ENCODE measurements at places on chromosomes 7 and 10. TPM values are rescaled to one million over a fixed set of nuclear protein-coding genes. Genes with fewer than 3 reads are reported as not detected.

The RAB11FIP2 gene
- polyA plus RNA-seq: 62.4 TPM

The FKBP6 gene
- 0.29 TPM for polyA plus RNA-seq

DNA sequence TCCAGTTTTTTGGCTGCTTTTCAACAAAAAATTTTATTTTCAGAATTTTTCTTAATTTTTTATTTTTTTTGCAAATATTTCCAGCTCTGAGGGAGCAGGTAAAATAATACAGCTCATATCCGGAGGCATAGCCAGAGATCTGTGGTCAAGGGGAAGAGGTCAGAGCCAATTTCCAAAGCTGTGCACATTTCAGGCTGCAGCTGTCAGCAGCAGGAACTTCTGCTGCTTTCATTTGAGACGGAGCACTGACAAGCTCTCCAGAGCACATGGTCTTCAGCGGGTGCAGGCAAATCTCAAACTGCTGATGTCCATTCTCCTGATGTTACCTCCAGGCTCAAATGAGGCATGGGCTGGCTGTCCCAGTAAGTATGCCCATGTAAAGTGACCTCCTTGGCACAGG is 31.1 kb downstream of the SLC26A4 start:
- no peak for DNase-seq

The MDFIC gene
- 28.4 TPM for polyA plus RNA-seq

The SFTPA1 gene
- not detected for polyA plus RNA-seq

- DNase-seq: no peak
Measured at GRCh38 chr7:33517191-33517590, 387.8 kb downstream of the BBS9 start.

The RARRES2 gene
- 91.8 TPM for polyA plus RNA-seq

The ACTR3C gene
- 7.4 TPM for polyA plus RNA-seq

GRCh38 chr10:4170633-4171314 is 385.8 kb upstream of the KLF6 start:
- DNase-seq: no peak

- DNase-seq: no peak
Measured at GRCh38 chr7:12327922-12328321, 75.7 kb downstream of the VWDE start.

DNA sequence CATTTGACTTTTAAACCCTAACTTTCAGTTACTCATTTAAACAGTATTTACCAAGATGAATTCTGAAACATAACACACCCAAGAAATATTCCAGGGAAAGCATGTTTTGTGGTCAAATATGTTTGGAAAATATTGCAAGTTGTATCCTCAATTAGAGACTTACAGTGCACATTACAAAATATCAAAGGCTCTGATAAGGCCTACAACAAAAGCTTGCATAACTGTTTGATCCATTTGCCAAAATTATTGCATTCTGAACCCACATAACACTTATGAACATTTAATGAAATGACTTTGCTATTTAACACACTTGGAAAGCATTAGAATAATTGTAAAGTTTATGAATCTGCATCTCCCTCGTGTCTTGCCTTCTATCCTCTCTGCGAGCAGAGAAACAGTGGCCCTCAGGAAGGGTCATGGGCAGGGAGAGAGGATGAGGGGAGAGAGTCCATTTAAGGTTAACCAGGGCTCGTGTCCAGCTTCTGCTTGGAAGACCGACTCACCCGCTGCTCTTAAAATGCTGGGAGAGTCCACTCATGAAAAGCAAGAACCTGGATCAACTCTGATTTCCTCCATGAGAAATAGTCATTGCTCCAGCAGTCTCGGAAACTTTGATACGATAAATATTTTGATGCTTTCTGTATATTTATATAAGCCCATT is 408.2 kb upstream of the ZMIZ1 start:
- no peak for DNase-seq

DNA sequence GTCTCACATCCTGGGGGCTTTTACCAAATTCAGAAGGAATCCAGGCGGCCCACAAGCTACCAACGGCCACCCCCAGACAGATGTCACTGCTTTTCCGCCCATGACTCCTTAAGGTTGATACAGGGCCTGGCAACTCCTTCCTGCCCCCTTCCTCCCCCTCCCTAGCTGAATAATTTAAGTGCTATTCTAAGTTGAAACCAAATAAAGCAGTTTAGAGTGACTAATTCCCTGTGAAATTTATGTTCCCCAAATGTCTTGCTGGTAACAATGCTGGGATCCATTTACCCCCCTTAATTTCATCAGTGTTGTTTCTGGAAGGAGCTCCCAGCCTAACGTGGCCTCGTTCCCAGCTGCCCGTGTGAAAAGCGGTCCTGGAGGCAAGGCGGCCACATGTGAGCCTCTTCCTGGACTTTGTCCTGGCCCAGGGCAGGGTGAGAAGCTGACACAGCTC is 109.6 kb downstream of the TMEM130 start:
- DNase-seq: no peak

DNA sequence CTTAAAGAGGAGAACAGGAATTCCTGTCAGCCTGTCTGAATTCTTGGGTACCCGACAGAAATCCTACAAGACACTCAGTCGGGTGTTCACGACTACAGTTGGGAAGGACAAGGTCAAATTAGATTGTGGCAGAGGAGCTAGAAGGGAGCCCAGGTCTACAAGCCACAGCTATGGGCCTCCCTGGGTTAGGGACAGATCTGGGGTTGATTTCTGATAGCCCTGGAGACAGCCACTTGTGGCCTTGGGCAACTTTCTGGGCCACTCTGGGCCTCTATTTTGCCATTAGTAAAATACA is 39.7 kb upstream of the ANTXRL start:
- DNase-seq: no peak

GRCh38 chr10:36621346-36621745 is 504.1 kb upstream of the ANKRD30A start:
- no peak for DNase-seq

DNA sequence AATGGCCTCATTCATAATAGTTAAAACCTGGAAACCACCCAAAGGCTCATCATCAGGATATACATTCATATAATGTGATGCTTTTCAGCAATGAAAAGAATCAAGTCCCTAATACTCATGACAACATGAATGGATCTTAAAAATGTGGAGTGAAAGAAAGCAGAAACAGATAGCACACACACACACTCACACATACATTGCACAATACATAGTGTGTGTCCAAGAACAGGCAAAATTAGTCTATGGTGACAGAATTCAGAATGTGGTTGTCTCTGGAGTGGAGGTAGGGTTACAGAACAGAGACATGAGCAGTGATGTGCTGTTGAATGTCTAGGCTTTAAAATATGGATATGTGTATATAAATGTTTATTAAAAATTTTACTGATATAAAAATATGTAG is 419.9 kb upstream of the PCDH15 start:
- no peak for DNase-seq

The GSTO1 gene
- 94.8 TPM for polyA plus RNA-seq

- DNase-seq: no peak
Measured at GRCh38 chr7:115679976-115680375, 350.6 kb downstream of the TFEC start.
